ENCODE measurements at places on chromosomes 13 and 19. TPM values are rescaled to one million over a fixed set of nuclear protein-coding genes. Genes with fewer than 3 reads are reported as not detected.

The ATP7B gene
- total RNA-seq: 8.1 TPM

The FAM124A gene
- 13.7 TPM for total RNA-seq

The KISS1R gene
- not detected for total RNA-seq

The C1QTNF9B gene
- 2.6 TPM for total RNA-seq

The CATSPERD gene
- not detected for total RNA-seq

The ZNF99 gene
- 0.02 TPM for total RNA-seq

The BEST2 gene
- total RNA-seq: not detected

The LILRB2 gene
- 5.0 TPM for total RNA-seq

The SIN3B gene
- total RNA-seq: 46.1 TPM

The MEF2B gene
- total RNA-seq: not detected

The TNFSF13B gene
- total RNA-seq: 2.7 TPM

The RNF17 gene
- total RNA-seq: not detected

The C19orf18 gene
- not detected for total RNA-seq

The ZNF560 gene
- not detected for total RNA-seq

The ARRDC5 gene
- 1.1 TPM for total RNA-seq

The CLDND2 gene
- not detected for total RNA-seq

The LIM2 gene
- total RNA-seq: not detected

The SLC25A41 gene
- total RNA-seq: 0.27 TPM

The ZNF442 gene
- 6.7 TPM for total RNA-seq

The LILRA2 gene
- total RNA-seq: 2.4 TPM

The CYP2A6 gene
- total RNA-seq: not detected

The FOXA3 gene
- total RNA-seq: not detected

The PSG4 gene
- 0.20 TPM for total RNA-seq

The CEACAM21 gene
- not detected for total RNA-seq

The ZNF536 gene
- total RNA-seq: 7.6 TPM

The S1PR5 gene
- total RNA-seq: not detected

The OR7C1 gene
- total RNA-seq: not detected

The KLF2 gene
- 37.7 TPM for total RNA-seq

The ZNF100 gene
- total RNA-seq: 9.3 TPM

The C19orf33 gene
- total RNA-seq: 48.7 TPM

The CYP2A7 gene
- not detected for total RNA-seq

The MLLT1 gene
- total RNA-seq: 42.5 TPM

The PDE4A gene
- 9.0 TPM for total RNA-seq

The OLFM4 gene
- total RNA-seq: 0.82 TPM

The DHDH gene
- not detected for total RNA-seq

The TNFAIP8L1 gene
- total RNA-seq: 5.8 TPM

The CAPS gene
- 19.6 TPM for total RNA-seq

The PALM3 gene
- not detected for total RNA-seq

The RASAL3 gene
- total RNA-seq: 3.1 TPM

The PABPC3 gene
- total RNA-seq: not detected

The SSBP4 gene
- total RNA-seq: 60.7 TPM

The FAM216B gene
- total RNA-seq: not detected

The CRYL1 gene
- total RNA-seq: 55.9 TPM

The ZNF780A gene
- 20.2 TPM for total RNA-seq

The MRI1 gene
- total RNA-seq: 35.9 TPM

The VSTM2B gene
- not detected for total RNA-seq

The CRX gene
- not detected for total RNA-seq

The PCDH20 gene
- 9.2 TPM for total RNA-seq

The EEF1AKMT1 gene
- 21.6 TPM for total RNA-seq

The SLC10A2 gene
- total RNA-seq: not detected

The ZDHHC20 gene
- 67.1 TPM for total RNA-seq

The RGS9BP gene
- 4.1 TPM for total RNA-seq
